ENCODE measurements at places on chromosomes 5 and 9. TPM values are rescaled to one million over a fixed set of nuclear protein-coding genes. Genes with fewer than 3 reads are reported as not detected.

Gene PRR16
- not detected for total RNA-seq

Gene CTXN3
- not detected for total RNA-seq

Gene KCNT1
- not detected for total RNA-seq

Gene GARIN3
- total RNA-seq, result not detected

Gene C9orf50
- not detected for total RNA-seq

Gene DNAH5
- 1.0 TPM for total RNA-seq

Gene TSLP
- total RNA-seq, result not detected

Gene QRFP
- total RNA-seq, result not detected

Gene MSANTD3
- 73.3 TPM for total RNA-seq

Gene MARCHF3
- total RNA-seq, result 1.2 TPM

Gene CMYA5
- total RNA-seq, result 0.22 TPM

Gene SLC36A3
- total RNA-seq, result not detected

Gene SPINK7
- total RNA-seq, result not detected

Gene GRM6
- not detected for total RNA-seq

Gene MEIKIN
- not detected for total RNA-seq

Gene PCDHAC1
- total RNA-seq, result 1.1 TPM

Gene FSD1L
- total RNA-seq, result 2.9 TPM

Gene GFPT2
- 51.8 TPM for total RNA-seq

Gene OTP
- total RNA-seq, result 0.07 TPM

Gene SPATA31A3
- total RNA-seq, result not detected

Gene PCDHGC3
- total RNA-seq, result 6.3 TPM

Gene PROB1
- total RNA-seq, result 0.33 TPM

Gene RECK
- total RNA-seq, result 5.9 TPM

Gene FYB1
- total RNA-seq, result 14.4 TPM

Gene OLFM1
- total RNA-seq, result 11.7 TPM

Gene KDM3B
- 38.4 TPM for total RNA-seq

Gene HNRNPA0
- 52.5 TPM for total RNA-seq

Gene RNF208
- 1.8 TPM for total RNA-seq

Gene CTSV
- 15.2 TPM for total RNA-seq

Gene PSIP1
- 61.1 TPM for total RNA-seq

Gene MCIDAS
- 2.5 TPM for total RNA-seq

Gene EPB41L4B
- 9.5 TPM for total RNA-seq

Gene PCDHB16
- total RNA-seq, result 0.05 TPM

Gene ADAMTS2
- not detected for total RNA-seq

Gene LNPEP
- total RNA-seq, result 6.9 TPM

Gene PRDM9
- not detected for total RNA-seq

Gene SHISAL2B
- total RNA-seq, result not detected

Gene ACTBL2
- not detected for total RNA-seq

Gene C9orf153
- not detected for total RNA-seq

Gene CDH9
- not detected for total RNA-seq

Gene CBY3
- total RNA-seq, result not detected

Gene RGS7BP
- total RNA-seq, result not detected

Gene FAM169A
- 6.2 TPM for total RNA-seq

Gene PRSS3
- 11.1 TPM for total RNA-seq

Gene WDR38
- total RNA-seq, result not detected

Gene TIGD6
- total RNA-seq, result 5.0 TPM

Gene PCDHB14
- 0.06 TPM for total RNA-seq

Gene LURAP1L
- total RNA-seq, result 11.6 TPM

Gene PHYHD1
- not detected for total RNA-seq

Gene GAS1
- 0.10 TPM for total RNA-seq

Gene MIER3
- total RNA-seq, result 7.8 TPM

Gene ZNF618
- total RNA-seq, result 11.3 TPM

Gene ANKRD31
- total RNA-seq, result 0.12 TPM

Gene SIT1
- not detected for total RNA-seq

Gene PLPP1
- total RNA-seq, result 34.6 TPM

Gene ADRB2
- 0.58 TPM for total RNA-seq

Measured in A549 treated with CpdA at 1 μM for 4 hours (cell line).